ENCODE measurements at places on chromosomes 13 and 19. TPM values are rescaled to one million over a fixed set of nuclear protein-coding genes. Genes with fewer than 3 reads are reported as not detected.

CGB3 gene
- total RNA-seq = not detected

PABPC3 gene
- total RNA-seq = 0.10 TPM

SHISA7 gene
- total RNA-seq = 0.02 TPM

ABCC4 gene
- total RNA-seq = 15.5 TPM

NEK5 gene
- total RNA-seq = 0.08 TPM

LGI4 gene
- total RNA-seq = 0.16 TPM

MUC16 gene
- total RNA-seq = 0.07 TPM

ERF gene
- 132 TPM for total RNA-seq

ZNF555 gene
- total RNA-seq = 2.3 TPM

STOML3 gene
- total RNA-seq = not detected

NAPA gene
- total RNA-seq = 113 TPM

SYNGR4 gene
- 3.7 TPM for total RNA-seq

NOTCH3 gene
- total RNA-seq = 7.9 TPM

ZIC5 gene
- 3.0 TPM for total RNA-seq

DACT3 gene
- total RNA-seq = 0.39 TPM

PLIN4 gene
- 0.32 TPM for total RNA-seq

GPC6 gene
- total RNA-seq = 3.5 TPM

ZBTB7A gene
- total RNA-seq = 18.4 TPM

KASH5 gene
- total RNA-seq = not detected

EMC10 gene
- total RNA-seq = 164 TPM

SYCN gene
- not detected for total RNA-seq
